Naive thymus-derived CD4-positive, alpha-beta T cell (primary cell): ENCODE measurements at places on chromosomes 2 and 18.
A peak's percentile ranks its signal among the peaks of the same experiment; 100 is the strongest.

DNA sequence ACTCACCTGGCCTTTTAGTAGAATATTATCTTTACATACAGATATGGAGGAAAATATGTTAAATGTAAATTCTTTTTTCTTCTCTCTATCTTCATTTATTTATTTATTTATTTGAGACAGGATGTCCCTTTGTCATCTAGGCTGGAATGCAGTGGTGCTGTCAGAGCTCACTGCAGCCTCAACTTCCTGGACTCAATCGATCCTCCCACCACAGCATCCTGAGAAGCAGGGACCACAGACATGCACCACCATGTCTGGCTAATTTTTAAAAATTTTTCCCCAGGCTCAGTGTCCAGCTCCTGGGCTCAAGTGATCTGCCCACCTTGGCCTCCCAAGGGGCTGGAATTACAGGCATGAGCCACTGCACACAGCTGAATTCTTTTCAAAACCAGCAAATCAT lies 20.3 kb downstream of the KYNU start:
- no peak overlapping the region for H3K27ac ChIP-seq
- no peaks in the 10 kb centered on the region for H3K27me3 ChIP-seq
- H3K4me3 ChIP-seq: no peak overlapping the region

- DNase-seq: no peak
- peaks cover 7% of the 10 kb centered on the region for H3K4me1 ChIP-seq
- no peaks in the 10 kb centered on the region for H3K36me3 ChIP-seq
- H3K27ac ChIP-seq: no peak overlapping the region
These were observed 60.3 kb downstream of the RFTN2 start for GRCh38 chr2:197615016-197615652.

DNA sequence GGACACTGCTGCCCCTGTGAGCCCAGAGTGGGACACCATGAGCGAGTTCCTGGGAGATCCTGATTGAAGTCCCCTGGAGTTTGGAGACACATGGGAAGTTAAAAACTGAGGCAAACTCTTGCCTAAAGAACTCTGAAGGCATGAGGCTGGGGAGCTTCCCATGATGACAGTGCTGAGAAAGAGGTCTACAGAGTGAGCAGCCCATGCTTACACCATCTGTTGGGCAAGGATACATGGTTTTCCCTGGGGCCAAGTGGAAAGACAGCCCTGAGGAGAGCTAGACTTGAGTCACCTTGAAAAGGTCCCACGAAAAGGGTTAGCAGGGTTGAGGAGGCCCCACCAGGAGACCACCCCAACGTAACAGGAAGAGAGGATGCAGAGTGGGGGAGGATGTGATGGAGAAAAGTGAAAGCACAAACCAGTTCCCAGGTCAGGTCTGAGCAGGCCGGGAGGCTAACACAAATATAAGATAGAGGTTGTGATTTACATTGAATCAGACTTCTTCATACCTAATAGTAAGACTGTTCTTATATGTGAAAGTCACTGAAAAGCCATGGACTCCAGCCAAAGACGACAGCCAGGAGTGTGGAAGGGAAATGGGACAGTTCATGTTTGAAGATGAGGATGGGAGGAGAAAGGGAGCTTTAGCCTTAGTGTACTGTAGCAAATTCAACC lies 13.5 kb upstream of the FEZ2 start:
- no peak overlapping the region for H3K27ac ChIP-seq
- no peak for DNase-seq
- H3K4me3 ChIP-seq: no peak overlapping the region
- no peaks in the 10 kb centered on the region for H3K4me1 ChIP-seq
- H3K27me3 ChIP-seq: no peaks in the 10 kb centered on the region
- no peaks in the 10 kb centered on the region for H3K36me3 ChIP-seq

DNA sequence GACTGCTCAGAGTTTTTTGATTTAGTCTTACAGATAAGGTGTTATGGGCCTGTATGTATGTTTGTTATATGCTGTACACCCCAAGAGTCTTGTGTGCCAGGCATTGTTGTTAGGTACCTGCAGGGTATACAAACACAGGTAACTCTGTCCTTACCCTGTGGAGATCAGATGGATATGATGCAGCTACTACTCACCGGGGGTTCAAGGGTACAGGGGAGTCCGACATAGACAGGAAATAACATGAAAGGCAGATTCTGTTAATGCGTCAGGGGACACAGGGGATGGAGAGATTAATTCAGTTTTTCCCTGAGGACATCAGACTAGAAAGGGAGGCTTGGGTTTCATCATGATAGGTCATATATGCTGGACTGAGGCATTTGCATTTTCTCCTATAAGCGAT lies 31.3 kb downstream of the TRAK2 start:
- no peaks in the 10 kb centered on the region for H3K27me3 ChIP-seq
- H3K4me1 ChIP-seq: peaks cover 13% of the 10 kb centered on the region
- no peak overlapping the region for H3K4me3 ChIP-seq
- H3K27ac ChIP-seq: no peak overlapping the region

DNA sequence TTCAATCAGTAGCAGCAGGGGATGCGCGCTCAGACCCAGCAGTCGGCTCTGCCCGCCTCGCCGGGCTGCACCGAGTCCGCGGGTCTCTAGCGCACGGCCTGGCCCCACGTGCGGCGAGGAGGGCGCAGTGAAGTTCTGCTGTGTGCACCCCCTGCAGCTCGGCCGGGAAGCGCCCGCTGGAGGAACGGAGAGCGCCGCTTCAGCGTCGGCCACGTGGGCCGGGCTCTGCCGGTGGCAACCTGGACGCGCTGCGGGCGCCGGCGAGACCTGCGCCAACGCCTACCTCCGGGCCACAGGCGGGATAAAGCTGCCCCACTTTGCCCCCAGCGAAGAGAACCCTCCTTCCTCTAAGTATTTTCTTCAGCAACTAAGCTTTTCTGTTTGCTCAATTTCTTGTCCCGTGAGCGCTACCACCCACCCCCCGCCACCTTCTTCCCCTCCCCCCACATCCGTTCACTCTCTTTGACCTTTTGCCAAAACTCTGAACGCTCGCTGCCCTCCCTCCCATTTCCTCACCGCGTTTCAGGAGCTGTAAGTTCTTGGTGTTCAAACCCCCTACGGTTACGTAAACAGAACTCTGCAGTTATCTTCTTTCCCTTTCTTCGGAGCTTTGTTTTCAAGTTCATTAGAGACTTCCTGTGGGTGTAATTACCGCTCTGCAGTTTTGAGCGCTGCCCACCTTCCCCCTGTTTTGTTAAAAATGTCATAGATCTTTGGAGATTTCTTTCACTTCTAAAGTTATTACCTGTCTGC lies 42.6 kb upstream of the EDAR start:
- peak overlapping the region; percentile 83 for H3K27ac ChIP-seq
- peak; percentile 98 for DNase-seq
- no peaks in the 10 kb centered on the region for H3K36me3 ChIP-seq
- peak overlapping the region; percentile 58 for H3K4me3 ChIP-seq
- peaks cover 72% of the 10 kb centered on the region for H3K4me1 ChIP-seq
